ENCODE measurements at places on chromosomes 1 and 21. TPM values are rescaled to one million over a fixed set of nuclear protein-coding genes. Genes with fewer than 3 reads are reported as not detected.

The NMNAT1 gene
- total RNA-seq: 20.2 TPM

The TRIM46 gene
- total RNA-seq: 0.14 TPM

The TNNI3K gene
- total RNA-seq: not detected

The OLFML2B gene
- total RNA-seq: not detected

The MAP3K21 gene
- not detected for total RNA-seq

The STX12 gene
- 18.6 TPM for total RNA-seq

The IGSF9 gene
- total RNA-seq: not detected

The SPRR2G gene
- total RNA-seq: not detected

The LRRC39 gene
- total RNA-seq: 0.34 TPM

The KCNE2 gene
- total RNA-seq: not detected

Measured in G401 (cell line).